ENCODE measurements at places on chromosomes 12 and 14.

DNA sequence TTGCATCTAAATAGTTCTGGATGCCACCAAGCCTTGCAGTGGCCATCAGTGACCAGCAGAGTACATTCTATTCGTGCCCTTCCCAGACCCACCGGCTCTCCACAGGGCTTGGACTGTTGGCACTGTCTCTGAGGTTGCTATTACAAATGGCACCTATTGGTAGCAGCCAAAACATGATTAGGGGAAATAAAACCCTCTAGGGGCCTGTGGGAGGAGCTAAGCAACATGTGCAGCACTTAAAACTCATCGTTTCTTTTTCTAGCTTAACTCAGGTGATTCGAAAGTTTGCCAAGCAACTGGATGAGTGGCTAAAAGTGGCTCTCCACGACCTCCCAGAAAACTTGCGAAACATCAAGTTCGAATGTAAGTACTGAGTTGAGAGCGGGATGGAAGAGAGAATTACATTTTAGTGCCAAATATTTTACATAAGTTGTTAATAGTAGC lies 65.4 kb upstream of the RIC8B start:
- no peak for DNase-seq

DNA sequence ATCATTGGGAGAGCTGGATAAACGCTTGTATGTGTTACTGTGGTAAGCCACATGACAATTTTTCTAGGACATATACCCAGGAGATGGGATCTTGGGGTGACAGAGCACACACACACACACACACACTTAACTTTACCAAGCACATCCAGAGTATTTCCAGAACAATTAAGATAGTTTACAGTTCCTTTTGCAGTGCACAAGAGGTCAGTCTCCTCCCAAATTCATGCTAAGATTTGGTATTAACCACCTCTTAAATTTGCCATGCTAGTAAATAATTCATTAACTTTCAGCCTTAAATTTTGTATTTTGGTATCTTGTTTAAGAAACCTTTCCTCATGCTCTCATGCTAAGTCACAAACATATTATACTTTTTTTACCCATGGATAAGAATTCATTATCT lies 33.9 kb upstream of the LIMA1 start:
- DNase-seq = no peak

GRCh38 chr12:1611803-1612572 lies 17.0 kb upstream of the WNT5B start:
- no peak for DNase-seq

DNA sequence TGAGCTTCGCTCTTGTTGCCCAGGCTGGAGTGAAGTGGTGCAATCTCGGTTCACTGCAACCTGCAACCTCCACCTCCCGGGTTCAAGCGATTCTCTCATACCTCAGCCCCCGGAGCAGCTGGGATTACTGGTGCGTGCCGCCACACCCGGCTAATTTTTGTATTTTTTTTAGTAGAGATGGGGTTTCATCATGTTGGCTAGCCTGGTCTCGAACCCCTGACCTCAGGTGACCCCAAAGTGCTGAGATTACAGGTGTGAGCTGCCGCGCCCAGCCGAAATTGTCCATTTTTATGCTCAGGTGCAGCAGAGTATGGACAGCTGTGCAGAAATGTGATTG lies 19.2 kb upstream of the CYP46A1 start:
- DNase-seq = no peak

DNA sequence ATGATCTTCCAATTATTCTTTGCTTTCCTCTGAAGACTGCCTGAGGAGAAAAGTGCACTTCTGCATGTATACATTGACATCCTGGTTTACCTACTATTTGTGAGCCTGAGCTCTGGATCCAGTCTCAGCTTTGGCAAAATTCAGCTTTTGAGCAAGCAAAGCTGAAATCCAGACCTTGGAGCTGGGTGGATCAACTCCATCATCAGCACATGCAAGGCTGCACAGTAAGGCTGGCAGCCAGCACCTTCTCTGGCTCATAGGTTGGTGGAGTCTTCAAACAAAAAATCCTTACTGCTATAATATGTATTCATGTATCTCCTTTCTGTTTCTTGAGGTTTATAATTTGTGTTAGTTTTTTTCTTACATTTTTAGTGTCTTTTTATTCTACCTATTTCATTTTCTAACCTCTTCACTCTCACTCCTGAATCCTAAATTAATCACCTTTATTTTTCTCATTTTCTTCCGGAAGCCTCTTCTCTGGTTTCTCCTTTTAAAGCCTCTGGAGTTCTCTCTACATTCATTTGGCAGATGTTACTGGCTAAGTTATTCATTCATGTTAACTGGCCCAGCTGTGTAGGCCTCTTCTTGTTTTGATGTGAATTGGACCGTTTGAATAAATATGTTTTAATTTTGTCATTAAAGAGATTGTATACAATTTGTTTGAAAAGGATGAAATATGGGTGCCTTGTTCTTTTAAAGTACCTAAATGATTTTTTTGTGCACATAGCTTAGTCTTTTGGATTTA lies 224.8 kb downstream of the DACT1 start:
- no peak for DNase-seq

DNA sequence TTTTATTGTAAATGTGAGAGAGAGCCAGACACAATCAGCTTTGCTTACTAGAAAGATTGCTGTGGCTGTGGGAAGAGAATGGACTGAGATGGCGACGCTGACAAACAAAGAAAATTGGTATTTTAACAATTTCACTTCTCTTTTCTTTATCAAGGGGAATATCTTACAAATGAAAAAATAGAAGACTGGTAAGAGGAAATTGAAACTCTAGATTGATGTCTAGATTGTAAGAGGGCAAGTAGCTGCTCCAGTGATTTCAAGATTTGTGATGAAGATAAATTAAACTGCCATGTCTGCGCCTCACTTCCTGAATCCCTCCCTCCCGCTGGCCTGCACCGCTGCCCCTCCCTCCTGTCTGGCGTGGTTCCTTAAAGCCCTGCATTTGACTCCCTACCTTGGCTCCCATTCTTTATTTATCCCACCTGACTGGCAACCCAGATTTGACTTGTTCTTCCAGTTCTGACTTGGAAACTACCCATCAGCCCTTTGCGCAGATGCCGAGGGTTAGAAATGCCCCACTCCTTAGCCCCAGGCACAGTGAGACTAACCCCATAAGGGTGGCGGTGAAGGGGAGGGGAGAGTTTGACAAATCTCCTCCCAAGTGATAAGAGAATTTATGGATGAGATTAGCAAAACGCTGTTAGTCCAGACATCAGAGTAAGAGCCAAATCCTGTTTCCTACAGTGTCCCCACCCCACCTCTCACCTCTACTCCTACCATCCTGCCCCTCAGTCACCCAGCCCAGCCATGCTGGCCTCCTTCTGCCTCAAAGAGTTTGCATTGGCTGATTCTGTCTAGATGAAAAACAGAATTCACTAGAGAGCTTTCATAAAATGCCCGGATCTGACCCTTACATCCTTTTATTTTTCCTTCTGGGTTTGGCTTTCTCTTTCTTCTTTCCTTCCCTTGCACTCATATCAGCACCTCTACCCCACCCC lies 125.3 kb upstream of the ATF7IP start:
- no peak for DNase-seq

GRCh38 chr12:2246358-2246757 lies 193.6 kb downstream of the CACNA1C start:
- DNase-seq = no peak

DNA sequence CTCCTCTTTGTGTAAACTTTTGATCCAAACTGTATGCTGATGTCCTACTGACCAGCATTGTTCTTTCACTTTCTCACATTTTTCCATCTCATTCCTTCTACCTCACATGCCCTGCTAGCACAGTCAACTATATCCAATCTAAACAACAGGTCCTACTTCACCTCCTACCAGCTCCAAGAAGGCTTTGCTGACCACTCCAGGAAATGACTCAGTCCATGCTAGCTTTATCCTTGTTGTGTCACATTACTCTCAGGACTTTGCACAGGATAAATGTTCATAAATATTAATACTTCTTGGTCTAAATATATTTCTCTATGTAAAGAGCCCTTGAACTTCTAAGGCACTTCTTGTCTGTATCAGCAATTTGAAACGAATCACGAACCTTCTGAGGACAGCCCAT lies 64.9 kb upstream of the PCED1B start:
- no peak for DNase-seq

Measured in CD8-positive, alpha-beta memory T cell (primary cell).